Chondrocyte (in vitro differentiated cells): ENCODE measurements at places on chromosomes 1 and 21. TPM values are rescaled to one million over a fixed set of nuclear protein-coding genes. Genes with fewer than 3 reads are reported as not detected.
A peak's percentile ranks its signal among the peaks of the same experiment; 100 is the strongest.

Gene ADGRL4
- 4.9 to 6.9 TPM (median 5.7 TPM) in 3 replicates for total RNA-seq

Gene SLC22A15
- 6.7 to 9.8 TPM (median 8.3 TPM) in 3 replicates for total RNA-seq

- H3K27me3 ChIP-seq, result peaks cover 53% of the 10 kb centered on the region
- H3K27ac ChIP-seq, result no peak overlapping the region
- no peak overlapping the region for H3K4me3 ChIP-seq
- no peaks in the 10 kb centered on the region for H3K36me3 ChIP-seq
- peaks cover 19% of the 10 kb centered on the region for H3K4me1 ChIP-seq
- no peak for DNase-seq
These were observed 1.4 kb downstream of the DSCAM start for GRCh38 chr21:40845441-40845995.

DNA sequence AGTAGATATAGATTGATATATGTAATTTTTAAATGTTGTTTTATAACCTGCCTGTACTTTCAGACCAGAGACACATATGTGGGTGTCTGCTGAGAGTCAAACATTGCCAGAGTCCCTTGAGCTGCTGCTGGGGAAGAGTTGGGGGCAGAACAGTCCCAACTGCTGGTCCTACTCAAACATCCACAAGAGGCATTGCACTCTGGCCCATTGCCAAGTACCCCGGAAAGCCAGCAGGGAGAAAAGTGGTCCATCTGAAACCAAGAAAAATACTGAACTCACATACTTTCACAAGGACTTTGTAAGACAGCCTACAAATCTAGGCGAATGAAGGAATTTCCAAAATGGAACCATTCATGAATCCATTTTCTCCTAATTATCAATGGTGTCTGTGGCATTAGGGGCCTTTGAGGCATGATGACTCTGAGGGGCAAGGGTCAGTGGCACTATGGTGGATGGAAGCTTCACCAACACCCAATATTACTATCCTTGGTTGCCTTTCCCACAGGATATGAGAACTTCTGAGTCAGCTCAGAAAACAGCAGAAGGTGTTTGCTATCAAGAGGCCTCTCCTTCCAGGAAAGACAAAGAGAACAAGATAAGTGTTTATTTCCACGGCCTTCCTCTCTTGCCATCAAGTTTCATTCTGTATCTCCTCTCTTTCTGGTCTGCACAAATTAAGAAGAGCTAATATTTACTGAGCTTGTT is 7.3 kb upstream of the TBX15 start:
- no peak for DNase-seq
- H3K4me3 ChIP-seq, result no peak overlapping the region
- H3K4me1 ChIP-seq, result peaks cover 16% of the 10 kb centered on the region
- H3K36me3 ChIP-seq, result peaks cover 4% of the 10 kb centered on the region

GRCh38 chr1:160711602-160712311 is at the start of gene CD48:
CD48 (minus strand) TSS chr1:160711822; CDS start chr1:160711763, 59 bp downstream.
- no peaks in the 10 kb centered on the region for H3K36me3 ChIP-seq
- peaks cover 18% of the 10 kb centered on the region for H3K27me3 ChIP-seq
- H3K4me1 ChIP-seq, result no peaks in the 10 kb centered on the region
- H3K27ac ChIP-seq, result no peak within 1 kb of the TSS

DNA sequence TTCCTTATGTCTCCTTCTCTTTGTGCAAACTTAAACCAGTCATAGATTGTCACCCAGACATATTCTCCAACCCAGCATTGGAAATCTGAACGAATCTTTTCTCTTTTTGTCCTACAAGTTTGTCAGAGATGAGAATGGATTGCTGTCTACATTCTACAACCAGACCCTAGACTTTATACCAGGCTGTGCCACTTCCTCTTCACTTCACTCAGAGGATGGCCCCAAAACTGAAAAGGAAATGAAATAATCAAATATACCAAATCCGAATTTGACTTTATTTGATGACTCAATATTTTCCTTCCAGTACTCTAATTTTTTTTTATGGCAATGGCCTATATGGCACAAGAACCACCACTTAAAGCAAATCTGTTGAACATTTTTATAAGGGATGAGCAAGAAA is 256.5 kb downstream of the ZNF648 start:
- H3K4me3 ChIP-seq, result no peak overlapping the region
- DNase-seq, result no peak
- no peaks in the 10 kb centered on the region for H3K36me3 ChIP-seq
- no peaks in the 10 kb centered on the region for H3K27me3 ChIP-seq
- H3K4me1 ChIP-seq, result no peaks in the 10 kb centered on the region

GRCh38 chr1:1782399-1783221 is 4.3 kb upstream of the NADK start:
- no peak overlapping the region for H3K4me3 ChIP-seq
- peaks cover 33% of the 10 kb centered on the region for H3K4me1 ChIP-seq
- H3K36me3 ChIP-seq, result peaks cover 17% of the 10 kb centered on the region
- no peaks in the 10 kb centered on the region for H3K27me3 ChIP-seq
- H3K27ac ChIP-seq, result peak overlapping the region; percentile 28
- no peak for DNase-seq

DNA sequence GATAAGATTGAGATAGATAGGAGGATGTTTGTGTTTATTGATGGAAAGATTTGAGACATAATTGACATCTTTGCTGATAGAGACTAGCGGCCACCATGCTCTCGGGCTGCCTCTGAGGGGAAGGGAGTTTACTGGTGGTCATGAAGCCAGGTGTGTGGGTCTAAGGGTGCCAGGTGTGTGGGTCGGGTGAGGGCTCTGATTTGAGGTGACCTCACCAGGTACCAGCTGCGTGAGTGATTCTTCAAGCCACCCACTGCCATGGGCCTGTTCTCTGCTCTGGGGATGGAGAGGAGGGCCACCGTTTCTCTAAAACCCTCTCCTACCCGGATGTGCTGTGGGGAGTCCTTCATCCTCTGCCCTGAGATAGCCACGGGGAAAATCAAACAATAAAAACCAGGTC is 3.2 kb downstream of the UBASH3A start:
- H3K36me3 ChIP-seq, result no peaks in the 10 kb centered on the region
- H3K4me3 ChIP-seq, result no peak overlapping the region
- H3K27me3 ChIP-seq, result peaks cover 2% of the 10 kb centered on the region

DNA sequence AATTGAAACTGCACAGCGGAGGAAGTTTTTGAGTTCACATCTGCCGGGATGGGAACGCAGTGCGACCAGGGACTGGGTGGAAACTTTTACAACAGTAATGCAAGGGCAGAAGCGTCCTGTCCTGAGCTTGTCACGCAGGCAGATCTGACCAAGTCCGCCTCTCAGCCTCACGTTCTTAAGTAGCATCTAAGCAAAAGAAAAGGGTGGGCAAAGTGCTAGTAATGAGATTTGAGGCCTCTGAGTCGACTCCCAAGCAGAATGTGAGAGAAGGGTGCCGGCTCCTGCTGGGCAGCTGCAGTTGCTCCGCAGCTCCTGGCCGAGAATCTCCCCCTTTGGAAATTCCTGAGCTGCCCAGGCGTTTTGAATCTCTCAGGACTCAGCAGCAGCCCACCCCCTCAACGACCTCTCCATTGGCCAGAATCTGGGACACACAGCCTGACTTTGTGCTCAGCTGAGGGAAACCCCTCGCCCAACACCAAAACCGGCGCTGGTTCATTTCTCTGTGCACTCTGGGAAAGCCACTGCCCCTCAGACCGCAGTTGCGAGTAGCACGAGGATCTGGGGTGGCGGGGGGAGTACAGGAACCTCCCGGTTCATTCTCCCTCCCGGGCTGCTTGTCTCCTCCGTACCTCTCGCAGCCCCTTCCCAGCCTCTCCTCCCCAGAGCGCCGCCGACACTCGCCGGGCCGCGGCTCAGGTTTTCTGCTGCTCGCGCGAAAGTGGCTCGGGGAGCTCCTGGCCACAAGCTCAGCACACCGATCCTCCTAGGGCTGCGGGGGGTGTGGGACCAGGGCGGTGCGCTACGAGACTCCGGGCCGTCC is 913 bp upstream of the S1PR1 start:
- DNase-seq, result no peak
- peaks cover 35% of the 10 kb centered on the region for H3K4me1 ChIP-seq
- H3K4me3 ChIP-seq, result peak overlapping the region; percentile 87
- H3K27ac ChIP-seq, result peak overlapping the region; percentile 45

DNA sequence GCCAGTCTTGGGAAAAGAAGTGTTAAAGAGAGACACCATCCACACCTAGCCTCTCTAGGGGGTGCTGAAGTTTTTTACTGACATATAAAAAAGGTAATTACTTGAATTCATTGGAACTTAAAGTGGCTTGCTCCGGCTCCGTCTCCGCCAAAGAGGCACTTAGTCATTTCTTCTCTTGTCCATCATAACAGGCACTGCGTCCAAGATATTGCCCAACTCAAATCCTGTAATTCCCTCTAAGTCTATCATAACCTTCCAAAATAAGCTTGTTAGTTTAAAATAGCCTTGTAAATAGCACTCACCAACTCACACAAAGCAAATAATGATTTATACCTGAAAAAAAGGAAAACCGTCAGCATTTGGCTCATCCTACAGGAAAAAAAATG is 160.5 kb downstream of the ZBTB18 start:
- no peak for DNase-seq
- no peak overlapping the region for H3K27ac ChIP-seq
- H3K4me3 ChIP-seq, result no peak overlapping the region
- no peaks in the 10 kb centered on the region for H3K36me3 ChIP-seq
- H3K4me1 ChIP-seq, result peaks cover 8% of the 10 kb centered on the region
- no peaks in the 10 kb centered on the region for H3K27me3 ChIP-seq

Gene C1orf210
- total RNA-seq, result not detected in 3 replicates

DNA sequence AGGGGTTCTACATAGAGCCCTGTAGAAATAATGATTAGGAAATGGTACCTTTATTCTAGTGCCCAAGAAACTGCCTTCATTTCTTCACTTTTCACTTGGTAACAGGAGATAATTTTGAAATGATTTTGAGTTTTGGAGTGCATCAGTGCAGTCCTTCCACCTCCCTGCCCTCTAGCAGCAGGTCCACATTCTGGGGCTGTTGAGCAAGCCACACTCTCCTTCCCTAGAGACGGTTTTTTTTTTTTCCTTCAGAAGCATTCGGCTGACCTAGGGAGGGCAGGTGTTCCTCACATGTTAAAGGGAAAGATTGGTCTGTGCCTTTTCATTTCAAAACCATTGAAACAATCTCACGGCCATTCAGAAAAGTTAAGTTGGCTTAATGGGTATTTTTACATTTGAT is 39.8 kb downstream of the SLC37A1 start:
- H3K4me1 ChIP-seq, result no peaks in the 10 kb centered on the region
- no peak for DNase-seq
- peaks cover 15% of the 10 kb centered on the region for H3K36me3 ChIP-seq

GRCh38 chr1:29305943-29306342 is 69.6 kb downstream of the PTPRU start:
- H3K4me3 ChIP-seq, result no peak overlapping the region
- H3K27ac ChIP-seq, result no peak overlapping the region
- peaks cover 14% of the 10 kb centered on the region for H3K36me3 ChIP-seq
- H3K27me3 ChIP-seq, result no peaks in the 10 kb centered on the region
- no peaks in the 10 kb centered on the region for H3K4me1 ChIP-seq
- DNase-seq, result peak; percentile 58

Gene RIMS3
- total RNA-seq, result 4.8 to 26.3 TPM (median 26.0 TPM) in 3 replicates

DNA sequence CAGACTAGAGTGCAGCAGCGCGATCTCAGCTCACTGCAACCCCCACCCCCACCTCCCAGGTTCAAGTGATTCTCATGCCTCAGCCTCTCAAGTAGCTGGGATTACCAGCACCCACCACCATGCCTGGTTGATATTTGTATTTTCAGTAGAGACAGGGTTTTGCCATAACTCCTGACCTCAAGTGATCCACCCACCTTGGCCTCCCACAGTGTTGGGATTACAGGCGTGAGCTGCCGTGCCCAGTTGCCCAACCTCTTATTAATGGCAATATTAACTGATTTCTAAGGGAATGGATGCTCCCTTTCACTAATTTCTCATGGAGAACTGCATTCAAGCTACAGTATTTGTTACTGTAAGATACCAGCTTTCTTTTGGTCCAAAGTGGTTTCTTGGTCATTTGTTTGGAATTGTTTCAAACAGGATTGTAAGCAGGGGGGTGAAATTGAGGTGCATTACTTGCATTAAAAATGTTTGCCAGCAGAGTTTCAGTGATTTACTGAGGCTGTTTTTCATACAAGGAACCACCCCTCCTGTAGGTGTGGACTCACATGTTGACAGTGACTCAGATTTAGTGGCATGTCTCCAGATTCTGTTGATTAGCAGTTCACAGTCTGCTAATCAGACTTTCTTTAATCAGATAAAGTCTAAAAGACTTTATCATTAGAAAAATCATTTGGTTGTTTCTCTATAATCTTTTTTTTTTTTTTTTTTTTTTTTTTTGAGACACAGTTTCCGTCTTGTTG is 3.9 kb upstream of the TGFBR3 start:
- peaks cover 20% of the 10 kb centered on the region for H3K4me1 ChIP-seq
- peaks cover 4% of the 10 kb centered on the region for H3K27me3 ChIP-seq
- no peak overlapping the region for H3K27ac ChIP-seq

GRCh38 chr21:35281956-35282355 is 232.9 kb upstream of the RUNX1 start:
- peak overlapping the region; percentile 33 for H3K27ac ChIP-seq
- no peak for DNase-seq
- H3K36me3 ChIP-seq, result peaks cover 2% of the 10 kb centered on the region
- no peaks in the 10 kb centered on the region for H3K27me3 ChIP-seq
- no peak overlapping the region for H3K4me3 ChIP-seq
- H3K4me1 ChIP-seq, result peaks cover 47% of the 10 kb centered on the region

DNA sequence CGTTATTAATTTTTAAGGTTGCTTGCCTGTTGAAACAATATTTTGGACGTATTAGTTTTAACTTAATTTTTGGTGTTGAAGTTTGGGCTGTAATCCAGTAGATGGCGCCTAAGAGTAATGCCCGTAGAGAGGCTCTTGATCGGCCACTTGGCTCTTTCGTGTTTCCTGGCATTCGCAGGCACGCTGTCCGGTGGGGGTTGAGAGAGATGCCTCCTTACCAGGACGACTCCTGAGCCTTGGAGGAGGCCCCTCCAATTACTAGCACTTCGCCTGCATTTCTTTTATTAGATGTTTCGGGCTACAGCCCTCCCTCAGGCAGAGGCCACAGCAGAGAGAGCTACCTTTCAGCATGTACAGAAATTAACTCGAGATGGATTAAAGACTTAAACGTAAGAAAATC is 12.0 kb downstream of the OR2M4 start:
- no peaks in the 10 kb centered on the region for H3K36me3 ChIP-seq
- H3K4me3 ChIP-seq, result no peak overlapping the region

Gene PDC
- total RNA-seq, result not detected in 3 replicates

DNA sequence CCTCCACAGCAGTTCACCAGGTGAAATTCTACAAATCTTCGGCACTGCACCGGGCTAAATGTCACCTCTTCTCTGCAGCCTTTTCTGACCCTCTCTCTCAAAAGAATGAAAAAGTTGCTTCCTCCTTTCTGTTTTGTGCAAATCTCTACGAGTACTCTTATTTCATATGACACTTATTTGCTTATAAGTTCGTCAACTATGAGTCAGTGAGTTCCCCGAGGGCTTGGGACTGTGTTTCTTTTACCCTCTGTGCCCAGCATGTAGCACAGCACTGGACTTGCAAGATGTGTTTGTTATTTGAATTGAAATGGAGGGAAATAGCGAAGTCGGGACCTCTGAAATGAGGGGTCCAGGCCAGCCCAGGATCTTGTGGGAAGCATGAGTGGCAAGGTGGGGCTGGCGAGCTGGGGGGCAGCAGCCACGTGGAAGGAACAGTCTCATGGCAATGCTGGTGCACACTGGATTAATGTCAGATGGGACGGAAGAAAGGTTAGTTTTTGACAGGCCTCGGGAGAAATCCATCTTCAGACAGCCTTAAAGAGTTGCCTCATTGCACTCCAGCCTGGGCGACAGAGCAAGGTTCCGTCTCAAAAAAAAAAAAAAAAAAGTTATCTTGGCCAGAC is 6.2 kb downstream of the SLC6A9 start:
- peaks cover 17% of the 10 kb centered on the region for H3K36me3 ChIP-seq
- H3K27ac ChIP-seq, result no peak overlapping the region
- H3K4me3 ChIP-seq, result no peak overlapping the region
- DNase-seq, result no peak
